AG09309 (cell line): ENCODE measurements at places on chromosomes 4 and X.

- DNase-seq = no peak
Measured at GRCh38 chrX:135480076-135480475, 40.4 kb upstream of the INTS6L start.

GRCh38 chr4:142330311-142330710, 515.8 kb downstream of the INPP4B start:
- no peak for DNase-seq

GRCh38 chr4:101540336-101540735, 193.0 kb upstream of the PPP3CA start:
- no peak for DNase-seq

- DNase-seq = no peak
Measured at GRCh38 chr4:113621633-113622032, 139.9 kb downstream of the CAMK2D start.

DNA sequence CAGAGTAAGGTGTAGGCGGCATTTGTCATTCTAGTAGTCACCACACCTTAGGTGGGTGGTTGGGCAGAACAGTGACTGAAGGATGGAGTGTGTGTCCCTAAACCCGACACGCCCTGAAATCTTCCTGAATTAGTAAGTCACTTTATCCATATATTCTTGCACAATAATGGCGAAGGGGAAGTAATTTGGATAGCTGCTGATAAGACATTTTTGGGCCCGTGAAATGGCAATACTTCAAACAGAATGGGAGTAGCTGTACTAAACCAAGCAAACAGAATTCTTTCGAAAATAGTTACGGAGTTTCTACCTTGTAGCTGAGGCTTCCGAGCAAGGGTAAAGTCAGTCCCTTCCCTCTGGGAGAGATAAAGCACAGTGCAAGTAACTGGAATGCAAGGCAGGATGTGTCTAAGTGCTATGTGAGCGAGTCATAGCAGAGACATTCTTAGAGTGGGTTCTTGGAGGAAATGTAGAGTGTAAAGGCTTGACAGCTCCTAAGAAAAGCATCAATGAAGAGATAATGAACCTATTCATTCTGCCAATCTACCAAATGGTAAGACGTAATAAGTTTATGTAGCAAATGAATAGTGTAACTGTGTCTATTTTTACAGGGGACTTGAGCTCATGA, 72.8 kb downstream of the CLCN5 start:
- peak; percentile 11 for DNase-seq

- DNase-seq = no peak
Measured at GRCh38 chrX:30643313-30643821, 9.9 kb upstream of the GK start.

DNA sequence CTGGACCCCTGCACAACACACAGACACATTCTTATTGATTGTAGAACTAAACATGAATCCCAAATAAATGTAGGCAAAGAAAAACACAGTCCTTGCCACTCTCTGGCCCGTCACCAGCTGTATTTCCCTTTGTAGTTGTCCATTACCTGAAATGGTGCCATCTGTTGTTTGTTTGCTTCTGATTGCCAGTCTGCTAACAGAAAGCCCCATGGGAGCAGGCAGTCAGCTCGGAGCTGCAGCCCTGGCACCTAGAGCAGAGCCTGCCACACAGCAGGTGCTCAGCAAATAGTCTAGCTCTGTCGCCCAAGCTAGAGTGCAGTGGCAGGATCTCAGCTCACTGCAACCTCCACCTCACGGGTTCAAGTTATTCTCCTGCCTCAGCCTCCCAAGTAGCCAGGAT, 28.9 kb downstream of the CPLX1 start:
- no peak for DNase-seq

DNA sequence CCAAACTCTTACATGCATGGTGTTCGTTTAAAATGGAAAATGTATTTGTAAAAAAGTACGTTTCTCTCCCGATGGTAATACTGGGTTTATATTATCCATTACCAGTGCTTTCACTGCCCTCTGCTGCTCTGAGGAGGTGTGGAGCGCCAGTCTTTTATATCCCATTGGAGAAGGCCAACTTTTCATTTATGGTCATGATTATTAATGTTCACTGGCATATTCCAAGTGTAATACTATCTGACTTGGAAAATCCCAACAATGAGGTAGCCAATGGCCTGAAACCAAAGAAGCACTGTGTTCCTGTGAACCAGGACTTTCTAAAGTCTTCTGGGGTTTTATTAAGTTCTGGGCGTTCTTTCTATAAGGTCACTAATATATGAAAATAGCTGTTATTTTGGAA, 80.7 kb downstream of the SYNPO2 start:
- no peak for DNase-seq

DNA sequence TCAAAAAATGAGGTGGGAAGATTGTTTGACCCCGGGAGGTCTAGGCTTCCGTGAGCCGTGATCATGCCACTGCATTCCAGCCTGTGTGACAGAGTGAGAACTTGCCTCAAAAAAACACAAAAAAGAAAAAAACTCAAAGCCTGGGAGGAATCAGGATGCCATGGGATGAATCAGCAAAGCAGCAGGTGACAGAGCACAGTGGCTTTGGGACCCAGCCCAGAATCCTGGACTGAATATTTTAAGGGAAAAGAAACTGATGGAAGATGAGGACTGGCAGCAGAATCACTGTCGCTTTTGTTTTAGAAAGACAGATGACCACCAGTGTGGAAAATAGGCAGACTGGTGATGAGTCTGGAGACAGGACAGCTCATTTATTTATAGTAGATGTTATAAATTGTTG, 16.6 kb downstream of the S100G start:
- DNase-seq = no peak

- no peak for DNase-seq
Measured at GRCh38 chr4:119564106-119564505, 64.5 kb downstream of the PDE5A start.

DNA sequence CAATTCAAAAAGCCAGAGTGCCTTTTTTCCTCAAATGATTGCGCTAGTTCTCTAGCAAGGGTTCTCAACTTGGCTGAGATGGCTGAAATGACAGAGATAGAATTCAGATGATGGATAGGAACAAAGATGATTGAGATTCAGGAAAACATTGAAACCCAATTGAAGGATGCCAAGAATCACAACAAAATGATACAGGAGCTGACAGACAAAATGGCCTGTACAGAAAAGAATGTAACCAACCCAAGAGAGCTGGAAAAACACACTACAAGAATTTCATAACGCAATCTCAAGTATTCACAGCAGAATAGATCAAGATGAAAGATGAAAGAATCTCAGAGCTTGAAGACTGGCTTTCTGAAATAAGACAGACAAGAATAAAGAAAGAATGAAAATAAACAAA, 51.7 kb upstream of the MMAA start:
- DNase-seq = no peak

- DNase-seq = no peak
Measured at GRCh38 chr4:129344058-129344457, 248.1 kb downstream of the C4orf33 start.

DNA sequence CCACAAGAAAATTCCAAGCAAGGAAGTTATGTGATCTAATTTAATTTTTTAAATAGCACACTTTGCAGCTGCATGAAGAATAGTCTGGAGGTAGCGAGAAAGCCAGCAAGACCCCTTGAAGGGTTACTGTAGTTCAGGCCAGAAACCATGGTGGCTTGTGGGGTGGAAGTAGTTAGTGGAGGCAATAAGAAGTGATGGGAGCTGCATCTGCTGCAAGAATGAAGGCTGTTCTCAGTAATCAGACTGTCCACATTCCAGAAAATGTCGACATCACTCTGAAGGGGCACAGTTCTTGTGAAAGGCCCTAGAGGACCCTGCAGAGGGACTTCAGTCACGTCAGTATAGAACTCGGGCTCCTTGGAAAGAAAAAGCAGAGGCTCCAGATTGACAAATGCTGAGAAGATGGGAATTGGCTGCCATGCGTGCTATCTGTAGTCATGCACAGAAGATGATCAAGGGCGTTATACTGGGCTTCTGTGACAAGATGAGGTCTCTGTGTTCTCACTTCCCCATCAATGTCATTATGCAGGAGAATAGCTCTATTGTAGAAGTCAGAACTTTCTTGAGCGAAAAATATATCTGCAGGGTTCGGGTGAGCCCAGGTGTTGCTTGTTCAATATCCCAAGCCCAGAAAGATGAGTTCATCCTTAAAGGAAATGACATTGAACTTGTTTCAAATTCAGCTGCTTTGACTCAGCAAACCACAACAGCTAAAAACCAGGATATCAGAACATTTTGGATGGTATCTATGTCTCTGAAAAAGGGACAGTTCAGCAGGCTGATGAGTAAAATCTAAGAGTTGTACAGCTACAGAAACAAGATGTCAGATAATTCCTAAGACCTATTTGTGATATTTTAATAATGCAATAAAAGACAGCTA, 254.2 kb downstream of the CBR4 start:
- no peak for DNase-seq

- DNase-seq = no peak
Measured at GRCh38 chrX:38138900-38139299, 81.8 kb downstream of the SRPX start.

DNA sequence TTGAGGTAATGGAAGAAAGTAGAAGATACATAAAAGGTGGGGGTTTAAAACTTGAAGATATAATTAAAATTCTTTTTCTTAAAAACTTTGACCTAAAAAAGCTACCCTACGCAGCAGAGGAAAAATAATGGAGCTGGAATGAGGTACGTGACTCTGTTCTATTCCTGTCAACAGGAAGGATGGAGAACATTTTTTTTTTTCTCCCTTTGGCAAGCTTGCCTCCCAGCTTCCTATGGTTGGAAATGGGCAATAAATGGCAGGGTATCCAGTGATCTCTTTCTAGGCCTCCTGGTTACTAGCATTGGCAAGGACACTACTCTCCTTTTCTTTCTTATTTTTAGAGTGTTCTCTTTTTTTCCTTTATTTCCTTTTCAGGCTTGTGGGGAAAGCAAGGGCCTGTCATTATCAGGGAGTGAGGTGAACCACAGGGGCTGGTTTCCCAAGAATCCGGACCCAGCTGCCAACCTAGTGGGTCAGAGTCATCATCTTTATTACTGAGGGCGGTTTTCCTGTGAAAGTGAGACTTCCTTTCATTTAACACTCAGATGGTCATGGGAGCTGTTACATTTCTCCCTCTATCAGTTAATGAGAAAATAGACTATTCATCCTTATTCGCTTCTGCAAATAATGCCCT, 224.6 kb downstream of the SPRY1 start:
- DNase-seq = peak; percentile 47

- DNase-seq = no peak
Measured at GRCh38 chr4:9988363-9988749, 32.9 kb downstream of the SLC2A9 start.

DNA sequence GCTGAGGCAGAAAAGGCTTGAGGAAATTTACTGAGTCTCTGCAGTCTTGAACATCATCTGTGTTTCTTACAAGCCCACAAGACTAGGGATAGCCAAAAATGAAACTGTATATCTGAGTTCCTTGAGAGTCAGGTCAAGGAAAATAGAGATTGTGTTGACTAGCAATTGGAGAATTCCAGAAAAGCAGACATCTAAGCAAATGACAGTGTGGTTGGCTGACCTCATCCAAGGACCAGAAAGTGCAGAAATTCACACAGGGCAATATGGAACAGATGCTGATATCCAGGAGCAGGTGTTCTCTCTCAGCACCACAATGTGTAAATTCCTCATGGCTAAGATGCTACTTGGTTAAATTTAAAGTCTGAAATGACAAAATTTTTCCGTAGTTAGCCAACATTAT, 146.4 kb downstream of the VEGFC start:
- DNase-seq = no peak

DNA sequence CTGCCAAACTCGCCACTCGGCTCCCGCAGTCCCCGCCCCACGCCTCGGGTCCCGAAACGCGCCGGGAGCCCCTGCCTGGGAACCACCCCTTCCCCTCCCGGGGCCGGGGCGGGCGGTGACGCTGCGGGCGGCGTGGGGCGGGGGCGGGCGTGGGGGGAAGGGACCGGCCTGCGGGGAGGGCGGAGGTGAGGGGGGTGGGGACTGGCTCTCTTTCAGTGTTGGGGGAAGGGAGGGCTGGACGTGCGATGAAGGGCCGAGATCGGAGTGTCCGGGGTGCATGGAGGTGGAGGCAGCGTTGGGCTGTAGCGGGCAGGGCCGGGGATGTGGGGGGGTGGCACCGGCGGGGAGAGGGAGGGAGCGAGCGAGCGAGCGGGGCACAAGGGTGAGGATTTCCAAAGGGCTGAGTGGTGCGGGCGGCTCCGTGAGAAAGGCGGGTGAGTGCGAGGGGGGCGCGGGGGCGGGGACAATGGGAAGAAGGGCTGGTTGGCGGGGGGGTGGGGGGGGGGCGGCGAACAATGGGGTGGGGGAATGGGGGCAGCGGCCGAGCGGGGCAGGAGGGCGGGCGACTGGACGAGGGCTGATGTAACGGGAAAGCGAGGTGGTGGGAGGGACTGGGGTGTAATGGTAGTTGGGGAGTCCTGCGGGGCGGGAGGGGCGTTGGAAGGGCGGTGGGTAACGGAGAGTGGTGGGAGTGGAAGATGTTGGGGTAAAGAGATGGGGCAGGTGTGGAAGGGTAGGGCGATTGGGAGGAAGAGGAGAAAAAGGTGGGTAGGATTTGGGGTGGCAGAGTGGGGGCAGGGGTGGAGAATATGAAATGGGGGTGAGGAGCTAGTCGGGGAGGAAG, 578 bp downstream of the DCUN1D4 start:
- no peak for DNase-seq

DNA sequence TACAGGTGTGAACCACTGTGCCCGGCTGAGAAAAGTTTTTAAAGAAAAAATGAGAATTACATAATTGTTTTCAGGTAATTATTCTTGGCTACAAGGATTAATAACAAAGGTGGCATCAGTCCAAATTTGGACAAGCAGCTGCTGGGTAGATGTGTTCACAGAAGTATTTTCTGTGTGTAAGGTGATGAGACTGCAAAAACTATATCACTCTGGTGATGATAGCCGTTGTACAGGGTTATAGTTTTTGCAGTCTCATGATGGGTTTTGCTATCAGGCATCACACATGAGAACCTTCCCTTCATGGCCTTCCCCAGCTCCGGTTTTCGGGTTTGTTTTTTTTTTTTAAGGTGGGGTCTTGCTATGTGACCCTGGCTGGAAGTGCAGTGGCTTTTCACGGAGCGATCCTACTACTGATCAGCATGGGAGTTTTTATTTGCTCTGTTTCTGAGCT, 5.1 kb upstream of the SLC10A3 start:
- DNase-seq = no peak

DNA sequence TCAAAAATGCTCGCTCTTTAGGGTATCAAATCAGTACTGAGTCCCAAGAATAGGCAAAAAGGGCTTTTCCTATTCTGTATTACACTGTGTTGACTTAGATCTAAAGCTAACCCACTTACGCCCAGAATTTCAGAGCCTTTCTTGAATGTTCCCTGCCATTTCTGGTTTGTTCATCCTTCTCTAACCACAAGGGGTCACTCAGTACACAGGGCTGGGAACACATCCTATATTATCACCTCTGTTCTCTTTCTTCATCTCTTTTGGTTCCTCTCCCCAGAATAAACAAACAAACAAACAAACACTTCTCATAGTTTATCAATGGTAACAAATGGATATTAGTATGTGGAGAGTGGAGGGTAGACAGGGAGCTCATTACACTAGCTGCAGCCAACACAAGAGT, 25.5 kb upstream of the MORC4 start:
- DNase-seq = no peak
